ENCODE measurements at places on chromosomes 2 and 18.

DNA sequence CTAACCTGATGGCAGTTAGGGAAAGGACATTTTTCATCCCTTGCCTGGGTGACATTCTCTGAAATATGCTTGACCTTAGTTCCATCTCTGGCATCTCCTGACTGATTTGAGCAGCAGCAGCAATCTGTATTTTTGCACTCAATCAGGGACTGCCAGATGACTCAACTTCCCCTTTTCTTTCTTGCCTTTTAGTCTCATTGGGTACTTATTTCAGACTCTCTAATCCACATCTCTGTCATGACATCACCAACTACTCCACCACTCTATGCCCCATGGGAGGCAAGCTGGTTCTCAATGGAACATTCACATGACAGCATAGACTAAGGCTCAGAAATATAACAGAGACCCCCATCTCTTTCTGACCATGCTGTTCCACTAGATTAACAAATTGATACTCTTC, 254.2 kb downstream of the RIT2 start:
- no peak for DNase-seq

DNA sequence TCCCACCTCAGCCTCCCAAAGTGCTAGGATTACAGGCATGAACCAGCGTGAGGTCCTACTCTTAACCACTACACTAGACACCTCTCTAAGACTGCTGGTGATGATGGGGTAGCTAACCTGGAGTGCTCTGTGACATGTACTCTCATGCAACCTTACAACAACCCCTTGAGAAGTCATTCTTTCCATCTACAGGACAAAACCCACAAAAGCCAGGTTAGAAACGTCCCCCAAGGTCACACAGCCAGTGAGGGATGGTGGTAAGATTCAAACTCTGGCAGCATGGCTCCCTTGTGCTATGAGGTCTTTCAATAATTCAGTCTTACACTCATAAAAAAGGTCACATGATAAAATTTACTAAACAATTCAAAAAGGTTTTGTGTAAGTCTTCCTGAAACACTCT, 94.8 kb upstream of the SERTAD2 start:
- no peak for DNase-seq

- no peak for DNase-seq
Measured at GRCh38 chr2:41294331-41294730, 753.5 kb upstream of the PKDCC start.

DNA sequence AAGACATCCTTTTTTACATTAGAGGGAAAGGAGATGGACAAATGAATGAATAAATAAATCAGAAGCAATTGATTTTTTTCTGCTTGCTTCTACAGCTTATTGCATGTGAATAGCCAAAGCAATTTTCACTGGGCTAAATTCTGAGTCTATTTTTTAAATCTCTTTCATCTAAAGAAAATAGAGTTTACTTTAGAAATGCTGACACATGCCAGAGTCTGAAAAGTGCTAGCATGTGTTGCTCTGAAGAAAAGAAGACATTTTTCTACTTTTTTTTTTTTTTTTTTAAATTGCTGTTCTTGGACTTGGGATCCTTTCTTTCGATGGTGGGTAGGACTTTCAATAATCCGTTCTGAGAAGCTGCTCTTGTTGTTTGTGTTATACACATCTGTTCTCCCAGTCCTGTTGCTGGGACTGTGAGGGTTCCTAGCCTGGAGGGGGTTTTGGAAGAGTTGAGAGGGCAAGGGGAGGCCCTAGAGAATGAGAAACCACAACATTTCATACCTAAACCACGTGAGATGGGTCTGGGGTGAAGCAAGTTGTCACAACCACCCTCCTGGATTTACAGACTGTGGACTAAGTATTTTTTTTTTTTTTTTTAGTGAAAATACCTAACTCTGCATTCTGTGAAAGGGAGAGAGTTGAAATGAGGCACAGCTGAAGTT, 193.5 kb downstream of the PRKCE start:
- no peak for DNase-seq

GRCh38 chr2:218877891-218878290, 2.8 kb upstream of the WNT10A start:
- no peak for DNase-seq

DNA sequence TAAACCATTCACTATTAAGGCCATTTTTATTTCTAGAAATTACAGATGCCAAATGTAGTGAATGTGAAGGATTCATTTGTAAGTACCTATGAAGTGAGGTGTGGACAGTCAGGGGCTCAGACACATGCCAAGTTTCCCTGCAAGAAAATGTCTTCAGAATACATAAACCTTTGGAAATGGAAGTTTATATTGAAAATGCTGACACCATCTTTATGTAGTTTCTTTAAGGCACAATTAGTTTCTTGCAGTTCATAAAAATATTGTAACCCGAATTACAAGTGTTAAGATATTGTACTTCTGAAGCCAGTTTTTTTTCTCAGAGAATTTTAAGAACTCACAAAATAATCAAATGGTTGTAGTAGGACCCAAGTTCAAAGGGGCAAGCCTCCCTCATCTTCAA, 66.1 kb upstream of the LYPD1 start:
- no peak for DNase-seq

DNA sequence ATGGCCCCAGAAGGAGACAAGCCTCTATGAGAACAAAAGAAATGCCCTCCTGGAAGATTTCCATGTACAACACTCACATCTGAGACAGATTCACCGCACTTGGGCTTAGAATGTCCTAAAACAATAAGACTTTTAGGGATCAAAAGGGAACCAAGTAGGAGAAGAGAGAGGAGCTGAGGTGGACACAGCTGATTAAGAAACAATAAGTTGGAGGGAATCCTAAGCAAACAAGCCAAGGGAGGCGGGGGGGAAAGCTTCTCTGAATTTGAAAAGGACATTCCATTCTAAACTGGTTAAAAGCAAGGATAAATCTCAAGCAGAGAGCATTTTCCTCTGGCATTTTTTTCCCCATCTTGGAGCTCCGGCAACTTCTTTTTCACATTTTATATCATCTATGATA, 9.9 kb downstream of the ACVR1 start:
- DNase-seq: no peak

DNA sequence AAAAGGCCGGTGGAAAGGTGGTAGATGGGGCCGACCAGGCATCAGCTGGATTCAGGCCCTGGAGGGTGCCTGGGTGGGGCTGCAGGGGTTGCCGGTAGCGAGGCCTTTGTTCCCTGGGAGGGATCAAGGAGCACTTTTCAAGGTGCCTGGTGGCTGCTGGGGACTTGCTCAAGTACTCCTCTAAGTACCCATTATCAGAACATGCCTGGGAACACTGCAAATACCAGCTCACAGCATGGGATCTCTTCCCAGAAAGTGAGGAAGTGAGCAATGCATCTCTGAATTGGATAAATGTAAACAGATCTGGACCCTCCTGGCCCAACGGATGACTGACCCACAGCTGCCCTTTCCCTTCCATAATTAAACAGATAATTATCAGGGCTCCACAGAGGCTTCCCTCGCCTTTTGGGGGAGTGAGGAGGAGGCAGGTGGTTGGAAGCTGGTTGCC, 210.5 kb downstream of the SH3RF3 start:
- DNase-seq: no peak

DNA sequence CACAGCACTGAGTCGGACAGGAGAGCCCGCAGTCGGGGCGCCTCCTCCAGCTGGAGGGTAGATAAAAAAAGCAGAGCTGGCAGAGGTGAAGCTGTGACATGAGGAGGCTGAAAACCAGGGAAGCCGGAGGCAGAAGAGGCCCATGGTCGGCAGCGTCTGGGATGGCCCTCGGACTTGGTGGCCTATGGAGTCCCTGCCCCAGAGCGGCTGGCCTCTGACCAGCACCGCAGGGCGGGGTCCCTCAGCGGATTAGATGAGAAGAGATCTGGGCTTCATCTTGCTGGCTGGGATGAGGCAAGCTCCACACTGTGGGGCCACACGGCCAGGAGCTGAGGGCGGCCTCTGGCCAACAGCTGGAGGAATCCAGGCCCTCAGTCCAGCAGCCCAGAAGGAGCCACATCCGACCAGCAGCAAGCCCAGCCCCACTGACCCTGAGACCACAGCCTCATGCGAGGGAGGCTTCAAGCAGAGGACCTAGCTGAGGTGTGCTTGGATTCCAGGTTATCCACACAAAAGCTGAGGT, 174.1 kb downstream of the EIPR1 start:
- DNase-seq: no peak

GRCh38 chr2:219469186-219469724, 29.4 kb upstream of the GMPPA start:
- DNase-seq: peak; percentile 34

DNA sequence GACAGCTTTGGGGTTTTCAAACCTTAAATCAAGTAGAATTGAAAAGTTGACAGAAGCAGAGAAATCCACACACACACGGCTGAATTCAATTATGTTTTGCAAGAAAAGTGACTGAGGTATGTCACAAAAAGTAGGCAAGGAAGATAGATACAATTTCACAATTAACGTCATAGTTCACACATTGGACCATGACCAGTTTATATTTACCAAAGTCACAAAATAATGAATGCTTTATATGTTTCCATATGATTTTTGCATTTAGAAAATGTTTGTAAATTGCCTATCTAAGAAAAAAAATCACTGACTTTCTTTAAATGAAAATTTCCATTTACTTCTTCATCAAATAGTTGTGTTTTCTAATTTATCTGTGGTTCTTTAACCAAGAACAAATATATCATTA, 29.4 kb upstream of the ZNF516 start:
- no peak for DNase-seq

GRCh38 chr2:31698722-31699121, 118.0 kb upstream of the SRD5A2 start:
- DNase-seq: no peak

- DNase-seq: no peak
Measured at GRCh38 chr18:2468051-2468450, 103.3 kb downstream of the METTL4 start.

GRCh38 chr2:235639428-235639773, 145.6 kb downstream of the AGAP1 start:
- peak; percentile 71 for DNase-seq

GRCh38 chr18:37484983-37485834, 80.4 kb downstream of the CELF4 start:
- peak; percentile 56 for DNase-seq

- DNase-seq: no peak
Measured at GRCh38 chr2:86224645-86225355, 25.5 kb downstream of the MRPL35 start.

DNA sequence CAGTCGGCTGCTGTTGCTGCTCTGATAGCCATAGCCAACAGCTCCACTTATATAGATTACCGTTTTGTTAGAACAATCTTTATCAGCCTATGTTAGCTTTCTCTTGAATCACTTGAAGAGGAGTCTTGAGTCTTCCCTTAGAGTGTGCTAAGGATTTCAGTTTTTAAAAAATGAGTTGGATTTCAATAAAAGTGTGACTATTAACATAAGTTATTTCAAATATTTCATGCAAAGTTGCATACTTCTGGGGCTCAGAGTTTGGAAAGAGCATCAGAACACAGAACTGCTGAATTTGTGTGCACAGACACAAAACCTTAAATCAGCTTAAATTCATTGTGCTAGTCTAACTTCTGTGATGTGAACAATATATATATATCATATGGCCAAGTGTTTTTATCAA, 174.7 kb downstream of the MTX2 start:
- no peak for DNase-seq

GRCh38 chr2:42138163-42139015, 30.8 kb upstream of the EML4 start:
- no peak for DNase-seq

GRCh38 chr2:134324947-134325346, 71.1 kb downstream of the MGAT5 start:
- DNase-seq: no peak

DNA sequence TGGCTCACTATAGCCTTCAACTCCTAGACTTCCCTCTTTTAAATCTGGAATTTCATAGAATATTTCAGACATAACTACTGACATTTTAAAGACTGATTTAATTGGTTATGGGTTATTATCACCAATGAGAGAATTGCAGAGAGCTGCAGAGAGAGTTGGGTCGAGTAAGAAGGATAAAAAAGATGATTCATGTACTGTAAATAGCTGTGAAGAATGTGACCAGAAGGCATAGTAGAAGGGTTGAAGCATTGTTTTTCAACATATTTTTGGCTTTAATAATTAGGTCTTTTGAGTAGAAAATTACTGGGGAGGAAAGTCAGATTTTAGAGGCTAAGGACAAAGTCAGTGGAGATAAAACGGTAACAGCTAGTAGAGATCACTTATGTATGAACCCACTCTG, 503.2 kb upstream of the SLC8A1 start:
- DNase-seq: no peak

GRCh38 chr2:159953136-159953823, 109.1 kb downstream of the PLA2R1 start:
- DNase-seq: no peak

DNA sequence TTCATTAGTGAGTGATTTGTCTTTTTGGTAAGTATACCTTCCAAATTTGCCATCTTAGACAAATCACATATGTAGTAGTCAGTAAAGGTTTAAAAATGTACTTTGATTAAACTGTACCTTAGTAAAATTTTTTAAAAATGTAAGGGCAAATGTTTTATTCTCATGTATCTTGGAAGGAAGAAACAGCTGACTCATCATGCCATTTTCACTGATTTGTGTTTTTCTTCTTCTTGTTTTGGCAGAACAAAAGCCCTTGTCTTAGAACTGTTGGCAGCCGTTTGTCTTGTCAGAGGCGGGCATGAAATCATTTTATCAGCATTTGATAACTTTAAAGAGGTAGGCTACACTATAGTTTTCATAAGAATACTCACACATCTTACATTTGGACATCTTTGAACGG, 136.5 kb downstream of the PRPF40A start:
- peak; percentile 52 for DNase-seq

DNA sequence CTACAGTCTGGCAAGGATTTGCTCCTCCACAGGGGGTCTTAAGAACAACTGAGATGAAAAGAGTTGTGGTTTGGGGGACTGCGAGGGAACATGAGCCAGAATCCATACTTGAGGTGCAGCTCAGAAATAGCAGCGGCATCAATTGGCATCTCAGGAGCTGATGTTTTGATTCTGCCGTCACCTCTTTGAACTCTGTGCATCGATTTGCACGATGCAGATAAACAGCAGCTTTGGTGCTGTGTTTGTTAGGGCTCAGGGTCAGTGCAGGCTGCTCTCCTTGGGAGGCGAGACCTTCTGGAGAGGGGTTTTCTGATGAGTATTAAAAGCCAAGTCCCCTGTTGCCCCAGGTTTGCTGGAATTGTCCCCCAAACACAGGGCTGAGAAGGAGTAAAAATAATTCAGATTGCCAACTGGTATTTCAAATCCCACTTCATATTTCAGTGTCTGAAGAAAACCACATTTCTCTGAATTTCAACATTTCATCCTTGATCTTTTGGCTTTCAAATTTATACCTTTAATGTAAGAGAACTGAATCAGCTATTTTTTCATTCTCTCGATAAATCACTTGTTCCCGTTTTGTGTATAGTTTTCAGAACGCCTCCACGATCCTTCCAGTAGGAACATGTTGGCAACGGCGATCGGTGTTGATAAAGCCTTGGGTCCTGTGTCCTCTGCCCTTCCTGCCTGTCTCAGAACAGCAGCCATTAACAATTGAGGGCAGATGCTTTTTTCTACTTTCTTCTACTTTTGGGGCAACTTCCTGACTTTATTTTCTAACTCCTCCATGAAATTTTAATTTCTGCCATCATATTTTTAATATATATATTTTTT, 65.0 kb downstream of the RAB31 start:
- no peak for DNase-seq

Data from erythroblast (primary cell).